ENCODE measurements at places on chromosomes 5 and 9.

GRCh38 chr5:126849101-126849678 is 72.3 kb downstream of the LMNB1 start:
- DNase-seq = no peak

GRCh38 chr5:172764861-172765765 is 5.9 kb downstream of the DUSP1 start:
- DNase-seq = peak; percentile 85

GRCh38 chr5:177453852-177454396 is 7.3 kb downstream of the PRR7 start:
- DNase-seq = no peak

- no peak for DNase-seq
Measured at GRCh38 chr5:13186177-13186576, 758.3 kb downstream of the DNAH5 start.

- DNase-seq = no peak
Measured at GRCh38 chr5:8012131-8012977, 143.4 kb downstream of the MTRR start.

GRCh38 chr5:111453747-111454146 is 58.6 kb downstream of the STARD4 start:
- no peak for DNase-seq

DNA sequence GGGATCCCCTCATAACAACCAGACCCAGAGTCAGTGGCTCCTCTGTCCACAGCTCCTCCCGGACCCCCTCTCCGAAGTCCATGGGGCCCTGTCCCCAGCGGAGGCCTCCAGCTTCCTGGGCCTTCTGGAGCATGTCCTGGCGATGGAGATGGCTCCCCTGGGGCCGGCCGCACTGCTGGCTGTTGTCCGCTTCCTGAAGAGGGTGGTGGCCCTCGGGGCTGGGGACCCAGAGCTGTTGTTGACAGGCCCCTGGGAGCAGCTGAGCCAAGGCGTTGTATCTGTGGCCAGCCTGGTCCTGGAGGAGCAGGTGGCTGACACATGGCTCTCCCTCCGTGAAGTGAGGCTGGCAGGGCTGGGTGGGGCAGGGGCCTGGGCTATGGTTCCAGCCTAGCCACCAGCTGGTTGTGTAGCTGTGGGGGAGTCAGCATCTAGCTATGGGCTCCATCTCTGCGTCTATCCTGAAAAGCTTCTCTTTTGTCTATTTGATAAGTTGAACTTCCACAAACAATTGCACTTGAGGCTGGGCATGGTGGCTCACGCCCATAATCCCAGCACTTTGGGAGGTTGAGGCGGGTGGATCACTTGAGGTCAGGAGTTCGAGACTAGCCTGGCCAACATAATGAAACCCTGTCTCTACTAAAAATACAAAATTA is 4.7 kb downstream of the ADGRD2 start:
- DNase-seq = no peak

Measured in SHP77 treated with DMSO at 0.1 percent for 48 hours (cell line).